Glomerular endothelial cell (primary cell): ENCODE measurements at places on chromosomes 6 and 20.
A peak's percentile ranks its signal among the peaks of the same experiment; 100 is the strongest.

GRCh38 chr6:26123947-26124780, 36.9 kb downstream of the HFE start:
- peak; percentile 99 for DNase-seq

DNA sequence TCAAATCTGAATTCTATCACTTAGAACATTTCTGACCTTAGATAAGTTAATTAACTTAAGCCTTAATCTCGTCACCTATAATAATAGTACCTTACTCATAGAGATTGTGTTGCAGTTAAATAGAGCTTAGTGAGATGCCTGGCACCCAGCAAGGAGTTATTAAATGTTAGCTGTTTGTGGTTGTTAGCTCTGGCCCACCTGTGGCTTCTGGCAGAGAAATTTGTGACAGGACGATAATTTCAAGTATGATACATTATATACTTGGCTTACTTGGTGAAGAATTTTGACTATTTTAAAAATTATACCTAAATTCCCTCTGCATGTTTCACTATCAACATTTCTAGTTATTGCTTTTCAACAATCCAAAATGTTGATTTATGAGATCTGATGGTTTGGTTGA, 102.9 kb upstream of the CEP162 start:
- no peak for DNase-seq

DNA sequence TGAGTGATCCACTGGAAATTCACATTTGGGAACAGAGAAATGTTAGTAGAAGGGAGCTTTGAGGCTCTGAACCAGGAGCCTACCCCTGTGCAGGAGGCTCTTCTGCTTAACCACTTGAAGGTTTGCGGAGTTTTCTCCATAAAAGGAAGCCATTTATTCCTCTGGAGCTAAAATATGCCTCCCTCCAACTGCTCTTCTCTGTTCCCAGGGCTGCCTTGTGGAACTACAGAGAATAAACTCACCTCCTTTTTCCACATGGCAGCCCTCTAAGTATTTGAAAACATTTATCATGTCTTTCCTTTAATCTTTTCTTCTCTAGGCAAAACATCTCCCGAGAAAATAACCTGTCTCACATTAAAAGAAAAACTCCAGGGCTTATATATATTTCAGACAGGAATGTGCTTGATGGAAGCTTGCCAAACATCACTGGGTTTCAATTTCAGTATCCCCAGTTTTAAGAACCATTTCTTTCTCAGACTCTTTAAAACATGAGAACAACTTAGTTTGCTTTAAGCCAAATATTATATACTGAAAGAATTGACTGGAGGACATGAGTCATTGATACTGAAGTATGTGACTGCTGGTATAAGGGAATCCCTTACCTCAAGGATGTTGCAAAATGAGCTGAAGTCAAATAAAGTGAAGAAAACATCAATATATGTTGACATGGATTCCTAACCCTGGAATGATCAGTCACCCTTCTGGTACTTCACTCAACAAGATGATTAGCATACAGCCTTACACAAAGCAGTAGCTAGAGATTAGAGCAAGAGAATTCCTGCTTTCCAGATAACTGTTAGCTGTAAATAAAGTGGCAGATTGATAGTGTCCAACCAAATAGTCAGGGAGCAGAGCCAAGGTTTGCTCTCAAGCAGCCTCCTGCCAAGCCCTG, 74.0 kb downstream of the ZBTB2 start:
- DNase-seq, result no peak

DNA sequence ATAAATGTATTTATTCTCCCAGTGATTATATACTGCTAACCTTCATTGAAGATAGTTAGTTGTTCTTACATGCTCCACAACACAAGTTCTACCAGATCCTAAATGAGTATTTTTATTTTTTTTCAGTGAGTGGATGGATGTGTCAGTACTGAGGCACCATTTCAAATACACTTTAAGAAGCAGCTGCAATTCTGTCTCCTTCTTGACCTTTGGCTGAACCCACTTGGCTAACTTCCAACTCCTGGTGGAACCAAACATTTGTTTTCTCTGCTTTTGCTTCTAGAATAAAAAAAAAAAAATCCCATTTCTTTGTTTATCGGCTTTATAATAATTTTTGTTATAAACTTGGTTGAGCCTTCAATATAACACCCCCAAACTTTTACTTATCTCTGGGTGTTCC, 458.3 kb upstream of the MAP3K7 start:
- DNase-seq, result no peak

- DNase-seq, result no peak
Observed at GRCh38 chr6:141451181-141451510, 681.6 kb upstream of the GJE1 start.

GRCh38 chr6:17666646-17667045, 40.1 kb downstream of the NUP153 start:
- no peak for DNase-seq

DNA sequence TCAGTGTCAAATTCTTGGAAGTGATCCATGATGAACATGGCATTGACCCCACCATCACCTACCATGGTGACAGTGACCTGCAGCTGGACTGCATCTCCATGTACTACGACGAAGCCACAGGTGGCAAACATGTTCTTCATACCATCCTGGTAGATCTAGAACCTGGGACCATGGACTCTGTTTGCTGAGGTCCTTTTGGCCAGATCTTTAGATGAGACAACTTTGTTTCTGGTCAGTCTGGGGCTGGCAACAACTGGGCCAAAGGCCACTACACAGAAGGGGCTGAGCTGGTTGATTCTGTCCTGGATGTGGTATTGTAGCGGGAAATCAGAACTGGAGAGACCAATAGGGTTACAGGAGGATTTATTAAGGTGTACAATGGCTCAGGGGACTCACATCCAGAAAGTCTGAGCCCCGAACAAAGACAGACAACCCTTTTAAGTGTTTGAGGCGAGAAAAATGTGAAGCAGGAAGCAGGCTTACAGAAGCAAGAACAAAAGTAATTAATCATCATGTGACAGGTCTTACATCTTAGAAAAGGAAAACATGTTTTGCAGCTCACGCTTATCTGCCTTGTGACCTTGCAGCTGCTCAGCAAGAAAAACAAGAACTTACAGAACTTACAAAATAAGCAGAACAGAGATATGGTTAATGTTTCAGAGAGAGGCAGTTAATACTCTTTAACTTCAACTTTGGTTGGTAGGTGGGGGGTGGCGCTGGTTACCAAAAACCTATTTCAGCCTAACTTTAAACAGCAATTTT, 58.8 kb upstream of the MOCS1 start:
- no peak for DNase-seq

DNA sequence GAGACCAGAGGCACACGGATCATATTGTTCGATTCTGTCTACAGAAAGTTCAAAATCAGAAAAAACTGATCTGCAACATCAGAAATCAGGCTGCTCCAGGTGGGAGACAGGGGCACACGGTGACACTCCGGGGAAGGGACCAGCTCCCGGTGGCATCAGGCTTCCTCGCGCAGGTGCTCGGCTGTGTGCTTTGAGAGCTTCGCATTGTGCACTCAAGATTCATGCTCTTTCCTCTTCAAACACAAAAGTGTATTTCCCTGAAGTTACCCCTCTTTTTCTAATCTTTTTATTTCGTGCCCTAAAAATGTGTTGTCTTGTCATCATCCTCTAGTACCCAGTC, 108.1 kb downstream of the DLL1 start:
- no peak for DNase-seq
